ENCODE measurements at places on chromosomes 7 and 10. TPM values are rescaled to one million over a fixed set of nuclear protein-coding genes. Genes with fewer than 3 reads are reported as not detected.

DNA sequence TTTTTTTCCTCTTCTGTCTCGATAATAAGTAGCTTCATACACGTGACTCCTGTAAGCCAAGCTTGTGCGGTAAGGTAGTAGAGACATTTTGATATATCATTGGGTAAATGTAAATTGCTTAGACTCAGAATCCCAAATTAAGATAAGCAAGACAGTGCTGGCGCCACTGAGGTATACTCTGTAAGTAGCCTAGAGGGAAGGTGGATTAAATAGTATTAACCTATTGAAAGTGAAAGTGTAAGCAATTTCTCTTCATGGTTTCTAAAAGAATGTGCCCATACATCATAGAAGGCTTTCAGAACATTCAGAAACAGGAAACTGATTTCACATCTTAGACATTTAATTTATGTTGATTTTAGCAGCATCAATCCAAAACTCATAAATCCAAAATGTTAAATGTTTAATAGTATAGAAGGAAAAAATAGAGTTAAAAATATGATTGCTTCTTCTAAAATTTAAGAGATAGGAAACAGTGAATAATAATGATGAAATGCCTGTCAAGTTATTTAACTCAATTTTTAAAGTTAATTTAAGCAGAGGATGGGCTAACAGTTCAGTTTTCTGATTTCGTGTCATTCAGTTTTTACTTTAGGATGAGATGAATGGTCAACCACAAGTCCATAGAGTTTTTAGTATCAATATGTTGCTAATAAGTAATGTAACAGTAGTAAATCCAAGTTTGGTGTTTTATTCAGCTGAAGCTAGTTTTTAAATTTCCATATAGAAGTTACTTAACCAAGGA lies 36.8 kb downstream of the LRRC72 start:
- no peak for DNase-seq

- DNase-seq: no peak
These were observed 18.5 kb downstream of the MPLKIP start for GRCh38 chr7:40115936-40116335.

GRCh38 chr7:50274361-50274760 lies 30.2 kb upstream of the IKZF1 start:
- DNase-seq: no peak

GRCh38 chr10:25631471-25631870 lies 302.6 kb upstream of the MYO3A start:
- no peak for DNase-seq

DNA sequence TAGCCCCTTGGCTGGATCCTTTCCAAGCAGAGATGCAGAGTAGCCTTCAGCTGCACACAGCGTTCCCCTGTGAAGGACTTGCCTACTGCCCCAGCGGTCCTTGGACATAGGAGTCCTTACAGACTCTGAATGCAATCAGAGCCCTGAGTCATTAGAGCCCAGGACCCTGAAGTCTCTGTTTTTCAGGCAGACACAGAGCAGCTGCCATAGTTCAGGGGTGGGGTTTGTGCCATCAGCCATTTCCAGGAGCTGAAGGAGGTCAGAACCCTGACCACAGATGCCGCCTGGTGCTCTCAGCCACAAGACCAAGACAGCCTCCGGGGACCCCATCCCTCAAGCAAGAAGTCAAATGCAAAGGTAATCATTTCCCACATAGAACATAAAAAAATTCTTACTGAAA lies 32.8 kb upstream of the WDFY4 start:
- no peak for DNase-seq

GRCh38 chr7:113976508-113976907 lies 57.7 kb upstream of the PPP1R3A start:
- no peak for DNase-seq

- DNase-seq: no peak
These were observed 2.0 kb downstream of the STAMBPL1 start for GRCh38 chr10:88881922-88882645.

DNA sequence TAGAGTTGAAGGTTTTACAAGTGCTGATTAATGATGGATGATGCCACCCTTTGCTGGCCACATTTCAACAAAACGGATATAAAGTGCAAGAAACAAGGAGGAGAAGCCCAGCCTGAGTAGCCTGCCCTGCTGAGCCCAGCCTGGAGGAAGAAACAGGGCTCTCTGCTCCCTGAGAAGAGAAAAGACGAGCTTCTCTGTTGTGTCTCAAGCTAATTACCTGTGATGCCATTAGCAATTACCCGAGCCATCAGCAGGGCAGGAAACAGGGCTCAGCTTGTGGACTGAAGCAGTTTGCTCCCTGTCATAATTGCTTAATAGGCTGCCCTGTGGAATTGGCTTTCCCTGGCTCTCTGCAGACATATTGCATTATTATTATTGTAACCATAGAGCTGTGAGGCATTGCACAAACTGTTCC lies 709.3 kb upstream of the AUTS2 start:
- no peak for DNase-seq

- no peak for DNase-seq
These were observed 87.4 kb upstream of the ZMIZ1 start for GRCh38 chr10:78981257-78981969.

GRCh38 chr10:88899886-88900285 lies 19.8 kb downstream of the STAMBPL1 start:
- DNase-seq: no peak

DNA sequence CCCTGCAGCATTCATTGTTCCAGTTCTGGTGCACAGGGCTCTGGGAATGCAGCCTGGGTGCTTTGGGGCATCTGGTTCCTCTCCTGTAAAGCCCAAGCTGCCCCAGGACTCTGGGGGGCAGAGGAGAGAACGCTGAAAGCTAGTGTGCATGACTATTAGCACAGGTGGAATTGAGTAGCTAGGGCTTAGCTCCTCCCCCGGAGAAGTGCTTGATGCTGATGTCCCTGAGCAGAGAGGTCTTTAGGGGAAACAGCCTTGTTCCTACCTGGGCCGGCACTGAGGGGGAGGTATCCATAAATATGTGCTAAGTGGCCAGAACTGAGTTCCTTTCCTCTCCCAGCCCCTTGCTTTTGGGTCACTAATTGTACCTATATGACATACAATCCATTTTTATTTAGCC lies 3.9 kb downstream of the ADCY1 start:
- no peak for DNase-seq

Gene CYP26C1
- 0.68 TPM for total RNA-seq

Gene SFTPA1
- total RNA-seq: not detected

Gene CCDC146
- total RNA-seq: 35.7 TPM
